Left kidney (tissue), 8 donors: ENCODE measurements at places on chromosomes 13 and 19.

DNA sequence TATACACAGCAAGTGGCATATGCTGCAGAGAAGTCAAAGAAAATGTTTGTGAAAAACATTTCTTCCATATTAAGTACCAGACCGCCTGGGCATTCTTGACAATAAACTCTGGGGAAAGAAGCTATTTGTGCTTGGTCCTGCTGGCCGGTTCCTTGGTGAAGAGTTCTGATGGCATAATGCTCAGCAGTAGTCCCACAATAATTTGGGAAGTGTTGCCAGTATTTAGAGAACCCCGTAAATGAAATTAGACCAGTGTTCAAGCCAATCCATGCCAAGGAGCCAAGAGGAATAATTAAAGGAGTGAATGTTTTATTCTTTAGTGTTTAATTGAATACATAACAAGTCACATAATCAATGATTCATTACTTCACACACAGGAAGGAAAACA is 6.3 kb downstream of the KCTD12 start:
- DNase-seq = no peak

DNA sequence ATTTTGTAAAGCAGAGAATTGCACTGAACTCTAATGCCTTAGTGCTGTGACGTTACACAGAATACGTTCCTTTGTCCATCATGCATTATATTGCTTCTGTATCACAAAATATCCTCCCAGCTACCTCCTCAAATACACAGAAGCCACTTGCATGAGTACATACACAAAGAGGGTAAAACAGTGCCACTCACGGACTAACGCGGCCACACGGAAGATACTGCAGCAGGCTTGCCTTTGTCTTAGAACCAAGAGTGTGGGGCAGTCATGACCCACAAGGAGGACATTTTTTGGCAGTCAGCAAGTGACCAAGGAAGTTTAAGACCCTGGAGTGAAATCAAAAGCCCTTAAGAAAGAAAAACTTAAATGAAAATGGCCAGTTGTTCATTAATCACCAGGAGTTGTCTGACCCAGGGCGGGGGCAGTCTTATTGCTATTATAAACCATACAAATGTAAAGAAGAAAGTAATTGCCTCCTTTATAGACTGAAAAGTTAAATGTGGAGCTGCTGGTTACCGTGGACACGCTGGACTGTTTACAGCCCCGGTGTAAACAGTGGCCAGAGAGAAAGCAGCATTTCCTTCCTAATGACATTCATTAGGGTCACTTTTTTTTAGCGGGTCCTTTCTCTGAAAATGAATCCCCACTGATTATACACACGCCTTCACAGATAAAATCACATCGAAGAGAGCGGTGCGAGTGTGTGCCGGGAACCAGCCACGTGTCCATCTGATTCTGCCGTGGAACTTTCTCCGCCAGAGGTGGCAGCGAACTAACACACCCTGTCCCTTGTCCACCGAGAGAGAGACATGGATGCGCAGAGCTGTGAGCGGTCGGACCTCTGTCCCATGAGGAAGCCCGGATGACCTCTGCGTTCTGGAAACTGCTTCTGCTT is 66.8 kb downstream of the SOX1 start:
- DNase-seq = peak; percentile 46

DNA sequence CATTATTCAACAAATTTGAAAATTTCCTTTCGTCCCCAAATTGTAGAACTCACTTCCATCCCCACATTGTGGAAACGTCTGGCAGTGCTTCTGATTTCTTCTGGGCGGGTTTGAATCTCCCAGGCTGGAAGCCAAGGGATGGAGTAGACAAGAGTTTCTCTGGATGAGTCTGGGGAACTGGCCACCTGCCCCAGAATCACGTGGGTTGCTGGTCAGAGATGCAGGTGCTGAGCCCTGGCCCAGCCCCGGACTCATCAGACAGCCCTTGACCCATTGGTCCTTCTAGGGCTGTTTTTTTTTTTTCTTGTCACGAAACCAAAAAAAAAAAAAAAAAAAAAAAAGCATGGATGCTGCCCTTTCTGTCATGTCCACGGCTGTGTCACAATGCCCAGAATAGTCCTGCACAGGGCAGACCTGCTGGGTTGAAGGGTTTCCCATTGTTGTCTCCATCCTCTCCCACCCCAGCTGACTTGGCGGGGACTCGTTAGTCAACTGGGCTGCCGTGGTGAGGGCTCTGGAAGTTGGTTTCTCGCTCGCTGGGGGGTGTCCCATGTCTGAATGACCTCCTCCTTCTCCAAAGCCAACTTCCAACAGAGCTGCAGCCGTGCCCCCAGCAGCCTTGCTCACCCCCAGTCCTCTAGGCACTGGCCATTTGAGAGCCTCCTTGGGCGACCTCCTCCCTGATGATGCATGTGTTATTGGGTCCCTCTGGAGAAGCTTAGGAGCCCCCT is 12.8 kb downstream of the CHST8 start:
- no peak for DNase-seq

GRCh38 chr19:4589579-4590410 is 30.3 kb upstream of the SEMA6B start:
- DNase-seq = no peak

DNA sequence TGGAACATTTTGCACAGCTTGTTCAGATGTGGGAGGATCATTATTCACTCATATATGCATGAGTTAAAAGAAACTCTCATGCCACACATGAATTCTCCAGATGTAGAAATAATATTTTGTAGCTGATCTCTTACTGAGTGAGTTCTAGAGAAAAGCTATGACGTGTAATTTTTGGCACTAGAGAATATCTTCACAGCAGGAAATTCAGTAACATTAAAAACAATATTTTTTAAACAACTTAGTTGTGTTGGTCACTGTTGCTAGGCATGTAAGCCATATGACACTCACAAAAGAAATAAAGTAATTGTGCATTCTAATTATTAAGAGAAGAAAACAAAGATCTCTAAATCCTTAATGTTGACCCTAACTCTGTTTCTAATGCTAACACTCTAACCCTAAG is 371.4 kb upstream of the SLC10A2 start:
- DNase-seq = no peak

DNA sequence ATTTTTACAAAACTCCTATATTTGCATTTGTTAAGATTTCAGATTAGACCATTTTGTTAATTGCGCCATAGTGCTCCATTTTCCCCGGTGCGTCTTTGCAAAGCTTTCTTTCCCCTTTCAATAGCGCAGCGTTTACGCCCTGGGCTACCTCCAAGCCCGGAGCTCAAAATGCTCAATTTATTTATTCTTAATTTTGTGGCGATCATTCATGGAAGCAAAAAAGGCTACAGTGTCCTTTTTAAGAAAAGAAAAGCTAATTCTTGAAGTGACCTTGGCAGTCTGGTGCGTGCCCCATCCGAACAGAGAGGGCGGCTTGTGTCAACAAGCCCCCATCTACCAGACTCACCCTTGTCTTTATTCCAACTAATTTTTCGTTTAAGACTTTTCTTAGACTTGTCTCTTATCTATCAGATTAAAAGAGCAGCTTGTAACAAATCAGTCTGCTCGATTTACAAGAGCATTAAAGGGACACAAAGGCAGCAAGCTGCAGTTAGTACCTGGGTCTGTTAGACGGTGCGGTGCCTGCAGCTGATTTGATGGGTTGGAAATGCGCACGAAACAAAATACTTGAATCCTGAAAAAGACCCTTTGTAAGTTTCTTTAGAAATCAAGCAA is 30.1 kb downstream of the GSX1 start:
- no peak for DNase-seq

GRCh38 chr13:73171926-73172325 is 113.1 kb downstream of the KLF5 start:
- no peak for DNase-seq

- no peak for DNase-seq
Measured at GRCh38 chr13:46202966-46203365, 8.8 kb upstream of the LRRC63 start.

- DNase-seq = no peak
Measured at GRCh38 chr13:77094773-77095172, 67.8 kb upstream of the FBXL3 start.

DNA sequence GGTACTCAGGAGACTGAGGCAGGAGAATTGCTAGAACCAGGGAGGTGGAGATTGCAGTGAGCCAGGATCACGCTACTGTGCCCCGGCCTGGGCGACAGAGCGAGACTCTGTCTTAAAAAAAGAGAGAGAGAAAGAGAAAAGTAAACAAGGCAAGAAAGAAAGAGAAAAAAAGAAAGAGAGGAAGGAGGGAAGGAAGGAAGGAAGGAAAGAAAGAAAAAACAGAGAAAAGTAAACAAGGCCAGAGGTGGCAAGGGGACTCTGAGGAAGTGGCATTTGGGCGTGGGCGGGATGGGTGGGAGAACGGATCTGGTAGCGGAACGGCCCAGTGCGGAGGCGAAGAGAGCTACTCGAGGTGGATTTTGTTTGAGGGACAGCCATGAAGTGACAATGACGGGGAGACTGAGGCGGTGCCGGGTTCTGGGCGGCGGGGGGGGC is 7.5 kb upstream of the ARRDC2 start:
- no peak for DNase-seq

DNA sequence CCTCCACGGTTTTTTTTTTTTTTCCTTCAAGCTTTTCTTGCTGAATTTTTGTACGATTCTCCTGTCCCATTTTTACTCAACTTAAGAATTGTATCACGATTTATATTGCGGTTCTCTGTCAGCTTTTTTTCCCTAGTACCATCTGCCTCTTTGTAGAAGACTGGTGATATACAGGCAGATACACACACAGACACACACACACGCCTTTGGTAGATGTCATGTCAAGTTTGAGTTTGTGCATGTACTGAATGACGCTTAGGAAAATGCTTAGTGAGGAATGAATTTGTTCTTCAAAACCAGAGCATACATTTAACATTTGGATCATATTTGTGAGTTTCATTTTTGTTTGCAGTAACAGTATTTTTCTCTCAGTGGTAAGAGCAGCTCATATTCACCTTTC is 82.0 kb upstream of the MBNL2 start:
- DNase-seq = no peak

DNA sequence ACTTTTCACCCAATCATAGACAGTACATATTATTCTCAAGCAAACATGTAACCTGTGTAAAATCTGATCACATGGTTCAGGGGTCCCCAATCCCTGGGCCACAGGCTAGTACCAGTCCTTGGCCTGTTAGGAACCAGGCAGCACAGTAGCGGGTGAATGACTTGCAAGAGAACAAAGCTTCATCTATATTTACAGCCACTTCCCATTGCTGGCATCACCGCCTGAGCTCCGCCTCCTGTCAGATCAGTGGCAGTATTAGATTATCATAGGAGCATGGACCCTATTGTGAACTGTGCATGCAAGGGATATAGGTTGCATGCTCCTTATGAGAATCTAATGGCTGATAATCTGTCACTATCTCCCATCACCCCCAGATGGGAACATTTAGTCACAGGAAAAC is 133.1 kb downstream of the MAB21L1 start:
- no peak for DNase-seq

GRCh38 chr13:99419591-99420243 is 81.6 kb upstream of the TM9SF2 start:
- DNase-seq = no peak

- no peak for DNase-seq
Measured at GRCh38 chr13:50887151-50887550, 22.4 kb upstream of the RNASEH2B start.

DNA sequence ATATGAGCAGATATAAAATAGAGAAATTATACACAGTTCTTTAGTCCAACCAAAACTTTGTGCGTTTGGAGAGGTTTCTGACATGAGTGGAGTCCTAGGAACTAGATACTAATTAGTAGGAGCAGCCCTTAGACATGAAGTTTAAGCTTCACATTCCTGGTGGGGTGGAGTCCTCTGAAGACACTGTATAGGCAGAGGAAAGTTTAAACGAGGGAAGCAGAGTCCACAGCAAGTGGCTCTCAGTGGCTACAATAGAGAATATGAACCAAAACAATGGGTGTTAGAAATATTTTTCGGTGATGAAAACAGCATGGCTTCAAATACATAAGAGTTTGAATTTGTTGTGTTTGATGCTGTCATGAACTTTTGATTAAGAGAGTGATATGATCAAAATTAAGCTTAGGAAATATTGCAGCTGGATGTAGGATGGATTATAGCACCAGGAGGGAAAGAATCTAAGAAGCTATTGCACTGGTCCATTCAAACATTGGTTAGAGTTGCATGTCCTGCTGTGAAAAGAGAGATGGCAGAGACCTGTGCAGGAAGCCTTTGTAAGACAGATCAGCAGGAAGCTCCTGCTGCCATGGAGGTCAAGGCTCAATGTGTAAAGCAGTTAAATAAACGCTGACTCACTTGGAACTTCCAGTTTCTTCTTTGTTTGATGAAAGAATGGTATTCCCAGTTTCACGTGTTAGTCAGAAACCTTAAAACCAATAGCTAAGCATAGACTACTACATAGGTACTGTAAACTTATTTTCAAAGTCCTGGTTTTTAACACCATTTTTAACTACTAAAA is 175.2 kb downstream of the TDRD3 start:
- DNase-seq = no peak

GRCh38 chr19:14786421-14786851 is 8.1 kb upstream of the ADGRE2 start:
- DNase-seq = peak; percentile 10

DNA sequence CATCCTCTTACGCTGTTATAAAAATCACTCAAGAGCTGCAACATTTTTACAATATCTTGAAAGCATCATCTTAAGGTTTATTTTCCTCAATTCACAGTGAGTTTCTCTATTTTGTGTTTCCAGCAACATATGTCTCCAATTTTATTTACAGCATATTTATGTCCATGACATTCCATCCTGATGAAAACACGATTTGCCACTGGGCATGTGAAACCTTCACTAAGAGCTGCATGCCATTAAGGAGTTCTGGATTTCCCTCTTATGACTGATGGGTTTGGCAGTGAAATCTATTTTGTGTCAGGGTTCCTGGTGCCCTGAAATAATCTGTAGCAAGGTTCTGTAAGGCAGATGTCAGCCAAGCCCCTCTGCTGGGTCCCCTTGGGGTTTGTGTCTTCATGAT is 527.6 kb upstream of the KLF12 start:
- no peak for DNase-seq

DNA sequence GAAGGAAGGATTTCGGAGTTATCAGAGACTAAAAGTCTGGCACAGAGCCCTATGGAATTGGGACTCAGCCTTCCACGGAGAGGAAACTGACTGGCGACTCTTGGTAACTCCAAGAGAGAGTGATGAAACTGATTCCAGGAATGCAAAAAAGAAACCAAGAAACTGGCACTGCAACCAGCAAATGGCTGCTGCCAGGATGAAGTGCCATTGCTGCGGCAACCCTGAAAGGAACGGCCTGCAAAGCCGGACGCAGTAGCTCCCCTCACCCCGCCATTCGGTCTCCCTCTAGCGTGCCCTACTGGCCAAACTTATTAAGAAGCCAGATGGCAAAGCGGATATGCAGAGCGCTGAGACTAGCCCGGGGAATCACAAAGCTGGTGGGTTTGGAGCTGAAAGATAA is 236.0 kb downstream of the PCDH9 start:
- peak; percentile 78 for DNase-seq
